EH (cell line): ENCODE measurements at places on chromosomes 1 and 21.

- DNase-seq = peak; percentile 57
These were observed 86.3 kb downstream of the ACBD6 start for GRCh38 chr1:180415985-180416633.

- DNase-seq = no peak
These were observed 78.6 kb downstream of the EXTL2 start for GRCh38 chr1:100816049-100816448.

DNA sequence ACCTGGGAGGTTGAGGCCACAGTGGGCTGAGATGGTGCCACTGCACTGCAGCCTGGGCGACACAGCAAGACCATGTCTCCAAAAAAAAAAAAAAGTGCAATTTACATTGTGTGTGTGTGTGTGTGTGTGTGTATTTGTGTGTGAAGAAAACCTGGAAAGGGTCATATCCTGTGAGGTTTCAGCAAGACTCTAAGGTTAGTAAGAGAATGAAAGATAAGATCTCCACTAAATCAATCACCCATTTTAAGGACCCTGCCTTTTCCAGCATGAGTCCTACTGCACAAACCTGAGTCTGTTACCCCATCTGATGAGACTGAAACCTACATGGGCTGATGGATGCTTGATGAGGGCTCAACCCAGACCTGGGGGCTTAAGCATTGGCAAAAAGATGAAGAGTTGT lies 4.9 kb upstream of the C1orf74 start:
- DNase-seq = no peak

DNA sequence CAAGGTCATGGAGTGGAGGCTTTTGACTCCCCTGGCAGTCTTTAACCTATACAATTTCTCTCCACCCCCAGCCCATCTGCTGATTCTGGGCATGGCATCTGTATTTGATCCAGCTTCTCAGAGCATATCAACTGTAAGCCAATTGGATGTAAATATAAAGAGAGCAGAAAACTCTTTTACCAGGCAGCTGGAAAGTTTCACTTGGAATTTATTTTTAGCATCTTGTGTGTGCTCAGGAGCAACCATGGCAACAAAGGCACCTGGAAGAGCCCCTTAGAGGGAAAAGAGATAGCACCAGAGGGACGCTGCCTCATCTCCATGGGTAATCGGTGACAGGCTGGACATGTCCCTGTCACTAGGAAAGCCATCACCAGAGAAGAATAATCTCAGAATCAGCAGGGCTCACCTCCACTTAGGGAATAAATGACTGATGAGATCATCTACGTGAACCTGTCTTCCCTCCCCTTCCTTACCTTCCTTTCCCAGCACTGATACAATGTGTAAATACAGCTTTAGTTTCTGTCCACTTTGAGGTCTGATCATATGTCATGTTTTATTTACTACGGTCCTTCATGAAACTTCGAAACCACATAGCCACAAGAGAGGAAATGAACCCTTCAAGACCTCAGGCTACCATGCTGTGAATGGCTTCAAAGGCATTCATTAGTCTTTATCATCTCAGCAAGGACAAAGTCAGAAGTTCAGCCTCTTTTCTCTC lies 25.3 kb upstream of the SIPA1L2 start:
- no peak for DNase-seq

DNA sequence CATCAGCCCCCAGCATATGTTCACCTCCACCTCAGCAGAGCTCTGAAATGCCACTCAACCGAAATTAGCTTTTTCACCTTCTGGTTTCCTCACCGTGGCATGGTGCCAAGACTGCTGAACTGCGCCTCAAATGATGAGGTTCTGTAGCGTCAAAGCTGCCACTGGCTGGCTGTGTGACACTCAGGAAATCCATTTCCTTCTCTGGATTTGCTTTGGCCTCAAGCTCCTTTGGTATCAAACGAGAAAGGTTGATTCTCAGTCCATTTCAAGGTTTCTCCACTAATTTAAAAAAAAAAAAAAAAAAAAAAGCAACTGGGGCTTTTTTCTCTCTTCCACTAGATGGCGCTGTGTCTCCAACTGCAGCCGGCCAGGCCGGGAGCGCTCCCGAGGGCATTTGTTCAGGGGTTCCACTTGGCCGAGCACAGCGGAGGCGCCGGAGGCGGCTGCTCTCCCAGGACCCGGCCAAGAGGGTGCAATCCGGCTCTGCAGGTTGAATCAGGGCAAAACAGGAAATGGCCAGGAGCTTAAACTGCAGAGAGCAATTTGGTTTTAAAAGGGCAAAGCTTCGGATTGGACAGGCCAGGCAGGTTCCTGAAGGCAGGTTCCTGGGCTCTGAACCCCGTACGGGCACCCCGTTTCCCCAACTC lies 26.5 kb upstream of the PLA2G2C start:
- DNase-seq = peak; percentile 58

DNA sequence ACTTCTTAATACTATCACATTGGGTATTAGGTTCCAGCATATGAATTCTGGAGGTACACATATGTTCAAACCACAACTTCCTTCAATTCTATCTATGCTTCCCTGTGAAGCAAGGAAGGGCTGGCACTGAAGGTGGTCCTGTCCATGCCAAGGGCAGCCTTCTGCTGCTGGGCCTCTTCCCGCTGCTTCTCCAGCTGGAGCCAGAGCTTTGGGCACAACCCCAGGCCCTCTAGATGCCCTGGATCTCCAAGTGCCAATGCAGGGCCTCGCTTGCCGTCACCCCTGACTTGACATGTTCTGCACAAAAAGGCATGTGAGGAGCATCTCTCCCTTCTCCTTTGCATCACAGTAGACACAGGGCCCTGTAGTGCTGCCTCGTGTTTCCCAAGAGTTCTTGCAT lies 62.6 kb downstream of the STYXL2 start:
- DNase-seq = no peak
